ENCODE measurements at places on chromosomes 5 and 9.

DNA sequence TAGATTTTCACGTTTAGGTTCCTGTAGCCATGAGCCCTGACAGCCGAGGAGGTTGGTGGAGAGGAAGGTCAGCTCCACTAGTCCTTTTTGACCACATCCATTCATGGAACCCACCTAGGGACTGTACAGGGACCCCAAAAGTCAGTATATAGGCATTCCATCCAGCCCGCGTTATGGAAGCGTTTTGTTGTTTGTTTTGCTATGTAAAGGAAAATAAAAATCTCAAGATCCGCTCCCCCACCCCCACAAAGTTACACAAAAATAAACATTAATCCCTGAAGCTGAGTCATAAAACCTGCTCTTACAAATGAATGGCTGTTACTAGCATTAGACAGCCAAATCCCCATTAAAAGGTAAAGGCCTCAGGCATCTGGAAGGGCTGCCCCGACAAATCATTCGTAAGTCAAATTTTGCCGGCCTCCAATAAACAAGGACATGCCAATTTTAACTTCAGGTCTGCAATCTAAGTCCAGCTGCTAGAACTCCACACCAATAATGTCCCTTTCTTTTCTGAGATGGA lies 292.9 kb downstream of the MED10 start:
- DNase-seq = no peak

DNA sequence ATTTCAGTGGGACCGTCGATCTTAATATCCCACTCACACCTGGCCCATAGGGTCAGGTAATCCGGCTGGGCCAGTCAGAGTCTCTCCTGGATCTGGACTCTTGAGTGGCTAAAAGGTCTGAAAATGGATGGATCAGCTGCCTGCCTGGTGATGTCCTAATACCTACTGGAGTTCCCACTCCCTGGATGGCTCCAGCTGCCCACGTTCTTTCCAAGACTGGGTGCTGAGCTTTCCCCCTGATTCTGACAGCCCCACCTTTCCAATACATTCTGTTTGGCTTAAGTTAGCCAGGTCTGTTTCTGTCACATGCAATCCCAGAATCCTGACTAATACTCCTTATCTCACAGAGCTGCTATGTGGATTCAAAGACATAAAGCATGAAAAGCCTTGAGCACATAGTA lies 10.2 kb downstream of the SH3PXD2B start:
- DNase-seq = no peak

DNA sequence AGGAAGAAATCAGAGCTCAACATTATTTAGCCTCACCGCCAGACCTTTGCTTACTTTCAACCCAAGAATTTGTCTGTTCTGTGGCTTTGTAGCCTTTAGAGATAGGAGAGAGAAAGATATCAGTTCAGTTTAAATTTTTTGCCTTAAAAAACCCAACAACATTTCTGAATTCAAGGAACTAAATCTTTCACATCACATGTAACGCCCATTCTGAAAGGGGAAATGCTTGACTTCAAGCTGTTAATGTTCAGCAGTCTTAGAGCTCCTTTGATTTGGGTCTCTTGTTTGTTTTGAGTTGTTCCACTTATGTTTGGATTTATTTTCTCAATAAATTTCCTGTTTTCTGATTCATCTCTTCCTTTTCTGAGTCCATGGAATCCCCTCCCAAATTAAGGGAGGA lies 294.5 kb downstream of the ARHGAP26 start:
- no peak for DNase-seq

DNA sequence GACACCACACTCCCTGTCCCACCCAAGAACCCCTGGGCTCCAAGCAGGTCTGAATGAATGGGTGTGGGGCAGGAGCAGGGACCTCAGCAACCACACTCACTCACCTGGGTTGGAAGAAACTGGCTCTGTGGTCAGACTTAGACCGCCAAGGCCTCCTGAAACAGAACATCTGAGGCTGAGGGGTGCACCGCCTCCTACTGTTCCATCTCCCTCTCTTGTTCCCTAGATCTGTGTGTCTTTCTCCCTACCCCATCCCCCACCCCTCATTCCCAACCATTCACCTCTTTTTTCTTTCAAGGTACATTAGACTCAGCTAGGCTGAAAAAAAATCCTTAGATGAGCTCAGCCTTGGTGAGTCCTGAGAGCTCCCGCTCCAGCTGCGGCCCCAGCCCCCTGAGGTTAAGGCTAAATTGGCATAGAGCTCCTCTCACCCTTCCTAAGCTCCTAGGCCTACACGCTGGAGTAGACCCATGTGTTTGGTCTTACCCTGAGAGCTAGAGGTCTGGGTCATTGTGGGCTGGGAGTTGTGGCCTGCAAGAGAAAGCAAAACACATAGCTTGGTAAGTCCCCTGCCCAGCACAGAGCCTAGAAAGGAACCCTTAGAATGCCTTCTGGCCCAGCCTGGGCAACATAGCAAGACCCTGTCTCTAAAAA lies 4.8 kb downstream of the ECSCR start:
- DNase-seq = no peak

- DNase-seq = no peak
Measured at GRCh38 chr5:140365282-140365681, 5.3 kb downstream of the SLC4A9 start.

GRCh38 chr9:116250891-116251290 lies 97.3 kb downstream of the PAPPA start:
- no peak for DNase-seq

DNA sequence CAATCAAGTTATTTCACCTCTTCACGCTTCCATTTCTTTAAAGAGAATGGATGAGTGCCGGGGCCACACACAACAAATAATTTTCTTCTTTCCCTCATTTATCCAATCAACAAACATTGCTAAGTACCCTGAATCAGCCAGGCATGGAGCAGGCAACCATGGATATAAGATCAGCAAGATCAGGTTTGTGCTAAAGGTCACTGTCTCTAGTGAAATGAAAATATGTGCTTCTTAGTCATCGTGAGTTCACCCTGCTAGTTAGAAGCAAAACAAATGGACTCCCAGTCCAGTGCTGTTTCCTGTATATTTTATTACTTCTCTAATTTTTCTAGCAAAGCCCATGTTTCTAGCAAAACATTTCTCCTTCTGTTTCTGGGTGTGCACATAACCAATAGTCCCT lies 629.2 kb downstream of the BNC2 start:
- DNase-seq = no peak

- DNase-seq = no peak
Measured at GRCh38 chr5:149702934-149703646, 27.0 kb upstream of the PPARGC1B start.

- no peak for DNase-seq
Measured at GRCh38 chr5:90342576-90342975, 67.0 kb downstream of the CETN3 start.

DNA sequence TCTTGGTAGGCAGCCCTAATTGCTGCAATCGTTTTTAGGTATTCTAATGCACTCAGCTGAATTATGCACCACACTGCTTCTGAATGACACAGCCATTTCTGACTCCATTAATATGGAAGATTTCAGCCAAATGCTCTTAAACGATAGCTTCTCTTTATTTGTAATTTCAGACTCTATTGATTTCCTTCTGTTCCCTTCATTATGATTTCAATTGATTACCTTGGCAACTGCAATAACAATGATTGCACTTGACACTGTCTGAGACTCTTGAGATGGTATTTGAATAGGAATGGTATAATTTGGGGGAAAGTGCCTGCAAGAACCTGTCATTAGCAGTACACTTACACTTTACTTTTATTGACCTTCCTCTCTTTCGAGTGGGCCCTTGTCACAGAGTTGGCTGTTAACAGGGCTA lies 296.1 kb upstream of the DMAC1 start:
- no peak for DNase-seq

GRCh38 chr5:83568186-83568585 lies 96.6 kb downstream of the VCAN start:
- no peak for DNase-seq

Measured in midbrain (tissue), 1 donor.